Fibroblast of pulmonary artery (primary cell): ENCODE measurements at places on chromosomes 16 and 17.

- DNase-seq, result peak; percentile 75
These were observed 341.0 kb downstream of the CPPED1 start for GRCh38 chr16:12462426-12463280.

- no peak for DNase-seq
These were observed 25.4 kb downstream of the UBE2G1 start for GRCh38 chr17:4340914-4341615.

DNA sequence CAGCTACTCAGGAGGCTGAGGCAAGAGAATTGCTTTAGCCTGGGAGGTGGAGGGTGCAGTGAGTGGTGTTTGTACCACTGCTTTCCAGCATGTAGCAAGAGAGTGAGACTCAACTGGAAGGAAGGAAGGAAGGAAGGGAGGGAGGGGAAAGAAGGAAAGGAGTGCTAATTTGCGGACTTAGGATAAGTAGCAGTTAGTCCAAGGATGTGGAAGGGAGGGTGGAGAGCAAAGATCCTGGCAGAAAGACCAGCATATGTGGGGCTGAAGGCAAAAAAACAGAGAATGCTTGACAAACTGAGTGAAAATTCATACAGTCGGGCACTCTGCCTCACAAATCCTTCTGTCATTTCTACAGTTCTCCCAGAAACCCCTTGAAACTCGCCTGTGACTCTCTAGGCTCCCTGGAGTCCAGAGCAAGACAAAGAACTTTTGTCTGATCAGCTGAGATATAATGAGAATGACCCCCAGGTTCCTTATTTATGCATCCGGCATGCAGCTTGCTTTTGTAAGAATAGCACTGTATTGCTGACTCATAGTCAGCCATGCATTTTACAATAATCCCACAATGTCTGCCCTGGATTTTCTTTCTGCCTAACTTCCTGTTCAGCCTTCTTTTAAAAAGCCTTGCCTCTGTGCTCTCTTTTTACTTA lies 31.5 kb downstream of the CDK5RAP3 start:
- DNase-seq, result peak; percentile 80

DNA sequence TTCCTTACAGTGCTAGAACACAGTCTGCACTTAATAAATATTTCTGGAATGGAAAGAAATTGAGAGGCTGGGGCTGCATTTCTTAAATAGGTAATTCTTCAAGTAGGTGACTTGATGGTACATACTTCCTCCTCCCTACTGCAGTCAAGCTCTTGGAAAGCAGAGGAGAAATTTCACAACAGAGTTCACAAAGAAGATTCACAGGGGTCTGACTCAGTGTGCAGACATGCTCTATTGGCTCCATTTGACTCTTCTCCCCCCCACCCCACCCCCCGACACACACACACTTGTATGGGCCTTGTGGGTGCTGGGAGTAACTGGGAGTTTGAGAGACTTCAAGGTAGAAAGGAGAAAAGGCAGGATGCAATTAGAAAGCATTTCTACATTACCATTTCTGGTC lies 6.2 kb upstream of the MYOCD start:
- peak; percentile 27 for DNase-seq

DNA sequence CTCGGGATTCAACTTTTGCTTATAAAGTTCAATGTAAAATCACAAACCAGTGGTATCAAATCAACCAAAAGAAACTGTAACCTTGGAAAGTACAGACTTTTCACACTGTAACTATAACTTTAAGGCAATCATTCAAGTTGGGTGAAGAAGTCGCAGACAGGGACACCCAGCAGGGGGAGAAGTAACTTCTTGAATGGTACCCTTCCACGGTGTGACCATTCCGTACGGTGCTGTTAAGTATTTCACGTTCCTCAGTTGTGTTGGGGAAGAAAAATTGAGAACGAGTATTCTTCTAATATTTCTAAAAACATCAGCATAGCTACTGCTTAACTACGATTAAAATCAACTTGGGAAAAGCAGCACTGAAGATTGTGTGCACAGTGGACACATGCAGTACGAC lies 55.8 kb downstream of the MYH10 start:
- peak; percentile 43 for DNase-seq

DNA sequence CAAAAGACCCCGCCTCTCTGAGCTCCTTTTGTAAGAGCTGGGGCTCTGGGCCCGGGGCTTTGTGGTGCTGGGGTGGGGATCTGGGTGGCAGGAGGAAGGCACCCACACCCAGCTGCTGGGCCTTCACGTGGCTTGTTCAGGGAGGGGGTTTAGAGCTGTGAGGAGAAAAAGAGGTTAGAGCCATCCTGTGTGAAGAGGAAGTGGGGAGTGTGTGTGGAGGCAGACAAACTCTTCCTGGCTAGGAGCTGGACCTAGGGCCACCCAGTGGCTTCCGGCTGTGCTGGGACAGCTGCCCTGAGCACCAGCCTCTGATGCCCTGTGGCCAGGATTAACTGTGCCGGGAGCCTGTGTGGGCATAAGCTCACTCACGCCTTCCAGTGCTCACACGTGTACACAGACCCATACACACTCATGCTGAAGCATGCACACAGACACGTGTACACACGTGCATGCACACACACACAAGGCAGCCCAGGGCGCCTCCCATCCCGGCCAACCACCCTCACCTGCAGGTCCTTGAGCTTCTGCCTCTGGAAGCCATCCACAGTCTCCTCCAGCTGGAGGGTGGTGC lies 7.4 kb downstream of the CIBAR2 start:
- DNase-seq, result no peak

GRCh38 chr16:17173281-17173680 lies 297.5 kb downstream of the XYLT1 start:
- DNase-seq, result peak; percentile 32

DNA sequence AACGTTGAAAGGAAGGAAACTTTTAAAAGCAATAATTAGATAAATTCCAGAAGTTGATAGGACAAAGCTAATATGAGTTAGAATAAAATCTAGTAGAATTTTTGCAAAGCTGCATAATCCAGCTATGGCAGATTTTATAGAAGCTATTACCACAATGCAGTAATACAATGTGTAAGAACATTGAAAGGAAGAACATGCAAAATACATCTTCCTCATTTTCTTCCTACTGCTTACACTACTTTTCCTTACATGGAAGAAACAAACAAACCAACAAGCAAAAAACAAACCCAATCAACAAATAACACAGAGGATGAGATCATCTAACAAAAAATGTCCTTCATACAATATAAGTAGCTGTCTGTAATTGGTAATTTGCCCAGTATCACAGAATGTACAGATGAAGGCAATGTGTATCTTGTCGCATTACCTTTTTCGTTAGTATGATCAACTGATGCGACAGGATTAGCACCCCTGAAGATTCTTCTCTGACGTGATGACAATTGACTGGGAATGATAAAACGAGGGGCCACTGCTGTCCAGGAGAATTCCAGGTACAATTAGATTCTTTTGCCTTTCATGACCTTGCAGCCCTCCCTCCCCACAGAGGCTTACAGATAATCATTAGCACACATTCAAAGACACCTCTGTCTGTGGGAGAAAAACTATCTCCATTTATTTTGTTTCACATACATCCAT lies 21.2 kb upstream of the LRRC37A start:
- DNase-seq, result no peak

DNA sequence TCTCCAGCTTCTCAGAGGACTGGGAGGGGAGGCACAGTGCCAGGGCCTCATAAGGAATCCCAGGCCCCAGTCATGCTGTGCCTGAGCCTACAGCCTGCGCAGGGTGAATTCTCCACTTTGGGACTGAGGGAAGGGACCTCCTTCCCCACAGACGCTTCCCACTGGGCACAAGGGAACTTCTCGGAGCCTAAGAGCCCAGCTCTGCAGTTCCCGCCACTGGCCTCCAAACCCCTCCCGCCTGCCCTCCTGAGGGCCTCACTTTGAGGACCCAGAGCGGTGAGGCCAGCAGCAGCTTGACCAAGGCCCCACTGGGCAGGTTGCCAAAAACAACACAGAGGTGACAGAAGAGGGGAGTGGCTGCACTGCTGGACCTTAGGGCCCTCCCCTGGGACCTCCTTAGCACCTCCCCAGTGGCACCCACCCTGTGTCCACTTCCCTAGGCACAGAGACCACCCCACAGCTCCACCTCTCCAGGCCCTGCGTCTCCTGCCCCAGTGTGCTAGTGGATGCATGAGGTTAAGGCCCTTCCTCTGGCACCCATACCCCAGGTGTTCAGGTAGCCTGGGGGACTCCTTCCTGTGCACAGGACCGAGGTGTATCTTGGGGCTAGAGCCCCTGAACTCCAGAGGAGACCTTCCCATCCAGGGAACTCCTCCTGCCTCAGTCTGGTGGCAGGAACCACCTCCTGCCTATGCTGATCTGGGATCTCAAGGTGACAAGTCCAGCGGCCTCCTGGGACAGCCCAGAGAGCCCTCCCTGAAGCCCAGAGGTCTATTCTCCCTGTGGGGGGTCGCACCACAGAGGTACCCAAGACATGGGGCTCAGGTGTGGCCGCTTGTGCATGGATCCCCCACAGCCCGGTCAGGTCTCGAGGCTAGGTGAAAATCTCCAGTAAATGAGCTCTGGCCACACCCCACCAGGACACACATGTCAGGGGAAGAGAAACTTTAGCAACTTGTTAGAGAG lies 3.4 kb downstream of the CASKIN2 start:
- DNase-seq, result no peak

GRCh38 chr17:59093702-59094231 lies 12.9 kb downstream of the TRIM37 start:
- peak; percentile 98 for DNase-seq

GRCh38 chr17:48530887-48531272 lies at the start of gene HOXB1:
TSS of gene HOXB1 (minus strand) at chr17:48531011. CDS start at chr17:48530904, 107 bp downstream.
- no peak for DNase-seq

DNA sequence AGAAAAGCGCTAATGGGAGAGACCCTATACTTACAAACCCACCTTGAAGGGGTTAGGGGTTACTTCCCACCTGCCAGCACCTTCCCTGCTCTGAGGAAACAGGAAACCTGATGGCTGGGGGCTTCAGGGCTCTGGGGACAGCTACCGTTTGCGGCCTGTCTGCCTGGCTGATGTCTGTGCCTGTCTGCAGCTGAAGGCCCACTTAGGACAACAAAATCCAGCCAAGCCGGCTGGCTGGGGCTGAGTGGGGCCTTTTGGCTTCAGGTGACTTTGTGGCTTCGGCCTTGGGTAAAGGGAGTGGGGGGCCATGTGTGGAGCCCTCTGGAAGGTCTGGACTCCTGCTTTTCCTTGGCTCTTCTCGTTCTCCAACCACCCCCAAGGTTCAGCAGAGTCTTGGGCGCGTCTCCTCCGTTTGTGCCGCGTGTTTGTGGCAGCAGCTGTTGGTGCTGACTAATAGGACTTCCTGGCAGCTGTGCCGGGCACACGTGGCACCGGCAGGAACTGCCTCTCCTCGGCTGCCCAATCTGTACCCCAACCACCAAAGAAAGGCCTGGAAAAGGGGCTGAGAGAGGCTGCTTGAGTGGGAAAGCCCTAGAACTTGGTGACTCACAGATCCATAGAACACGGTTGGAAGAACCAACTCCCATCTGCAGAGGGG lies 186.7 kb downstream of the MSI2 start:
- DNase-seq, result no peak
